ENCODE measurements at places on chromosomes 7 and 10. TPM values are rescaled to one million over a fixed set of nuclear protein-coding genes. Genes with fewer than 3 reads are reported as not detected.

DNA sequence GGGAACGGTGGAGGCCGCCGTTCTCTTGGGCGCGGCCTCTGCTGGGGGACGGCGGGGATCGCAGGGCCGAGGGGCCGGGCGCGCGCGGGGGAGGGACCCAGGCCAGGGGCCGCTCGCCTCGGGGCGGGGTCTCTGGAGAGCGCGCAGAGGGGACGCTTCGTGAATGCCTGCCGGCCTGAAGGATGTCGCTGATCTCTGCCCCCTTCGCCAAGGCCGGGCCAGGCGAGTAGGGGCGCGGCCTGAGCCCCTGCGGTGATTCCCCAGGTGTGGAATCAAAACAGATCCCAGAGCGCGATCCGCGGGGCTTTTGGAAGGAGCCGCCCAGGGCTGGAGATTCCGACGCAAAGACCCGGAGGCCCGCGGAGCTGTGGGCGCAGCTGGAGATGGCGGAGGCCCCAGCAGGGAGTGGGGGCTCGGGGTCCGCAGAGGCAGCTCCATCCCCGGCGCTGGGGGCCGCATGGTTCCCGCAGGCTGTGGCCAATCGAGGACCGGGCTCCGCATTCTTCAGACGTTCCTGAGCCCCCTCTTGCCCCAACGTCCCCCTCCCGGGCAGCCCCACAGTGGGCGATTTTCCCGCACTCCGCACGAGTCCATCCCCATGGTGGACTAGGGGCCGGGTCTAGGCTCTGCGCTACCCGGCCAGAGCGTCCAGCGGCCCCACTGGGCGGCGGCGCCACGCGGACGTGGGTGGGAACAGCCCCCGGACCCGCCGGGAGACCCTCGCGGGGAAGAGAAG, 166.0 kb downstream of the ACTR3B start:
- DNase-seq: peak; percentile 50

Gene TMEM236
- 0.10 TPM for total RNA-seq

DNA sequence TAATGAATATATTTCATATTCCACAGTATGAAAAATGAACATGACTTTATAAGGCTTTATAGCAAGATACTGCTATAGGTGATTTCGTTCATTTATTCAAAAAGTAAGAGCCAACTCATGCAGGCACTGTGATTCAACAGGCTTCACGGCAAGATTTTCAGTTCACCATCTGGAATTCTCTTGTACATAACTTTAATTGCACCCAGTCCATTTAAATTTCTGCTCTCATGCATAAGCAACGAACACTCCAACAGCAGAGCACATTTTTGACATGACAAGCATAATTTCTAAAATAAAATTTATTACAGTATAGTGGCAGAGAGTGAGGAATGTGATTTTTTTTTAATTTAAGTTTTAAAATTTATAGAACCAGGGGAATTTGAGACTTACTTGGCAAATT, 436.1 kb downstream of the PHTF2 start:
- DNase-seq: no peak

Gene GDF2
- not detected for total RNA-seq

Gene RPA3
- 29.3 TPM for total RNA-seq

DNA sequence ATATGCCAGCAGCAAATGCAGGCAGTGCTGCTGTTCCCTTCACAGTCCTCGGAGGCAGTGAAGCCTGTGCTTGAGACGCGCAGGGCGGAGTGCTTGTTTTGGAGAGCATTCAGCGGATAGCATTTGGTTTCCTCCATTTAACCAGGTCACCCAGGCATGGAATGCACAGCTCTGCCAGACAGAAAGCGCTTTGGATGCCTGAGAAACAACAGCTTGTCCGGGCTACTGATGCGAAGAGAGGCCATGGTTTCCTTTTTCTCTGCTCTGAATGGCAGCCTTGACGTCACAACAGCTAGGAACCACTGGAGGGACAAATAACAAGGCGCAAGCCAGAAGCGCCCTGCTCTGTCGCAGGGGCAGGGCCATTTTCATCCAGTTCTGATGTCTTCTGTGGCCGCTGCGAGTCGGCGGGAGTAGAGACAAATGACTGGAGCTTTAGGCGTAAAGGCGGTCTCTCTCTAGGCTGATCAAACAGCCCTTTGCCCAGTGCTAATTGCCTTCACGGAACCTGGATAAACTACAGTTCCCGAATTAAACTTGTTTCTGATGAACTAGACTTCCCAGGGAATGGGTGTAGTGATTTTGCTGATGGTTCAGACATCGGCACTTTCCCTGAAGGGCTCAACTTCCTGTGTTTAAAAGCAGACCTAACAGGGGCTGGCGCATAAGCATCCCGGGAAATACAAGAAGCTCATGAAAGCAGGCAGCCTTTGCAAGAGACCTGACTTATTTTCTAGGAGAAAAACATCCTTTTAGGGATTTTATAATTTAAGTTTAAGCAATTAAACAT, 187.6 kb upstream of the KLF14 start:
- DNase-seq: peak; percentile 64

DNA sequence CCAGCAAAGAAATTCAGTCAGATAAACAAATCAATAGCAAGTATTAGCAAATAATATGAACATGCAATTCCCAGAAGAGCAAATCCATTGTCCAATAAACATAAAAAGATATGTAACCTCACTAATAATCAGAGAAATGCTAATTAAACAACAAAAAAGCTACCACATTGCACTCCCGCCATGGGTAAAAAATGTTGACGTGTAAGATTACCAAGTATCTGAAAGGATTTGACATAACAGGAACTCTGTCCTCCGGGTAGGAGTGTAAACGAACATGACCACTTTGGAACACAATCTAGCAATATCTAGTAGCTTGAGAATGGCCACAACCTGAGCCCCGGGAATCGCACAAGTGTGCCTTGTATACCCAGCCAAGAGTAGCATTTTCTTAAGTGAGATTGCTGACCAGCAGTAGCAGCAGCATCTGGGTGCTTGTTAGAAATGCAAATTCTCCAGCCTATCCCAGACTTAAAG, 31.6 kb downstream of the DYDC1 start:
- DNase-seq: no peak

DNA sequence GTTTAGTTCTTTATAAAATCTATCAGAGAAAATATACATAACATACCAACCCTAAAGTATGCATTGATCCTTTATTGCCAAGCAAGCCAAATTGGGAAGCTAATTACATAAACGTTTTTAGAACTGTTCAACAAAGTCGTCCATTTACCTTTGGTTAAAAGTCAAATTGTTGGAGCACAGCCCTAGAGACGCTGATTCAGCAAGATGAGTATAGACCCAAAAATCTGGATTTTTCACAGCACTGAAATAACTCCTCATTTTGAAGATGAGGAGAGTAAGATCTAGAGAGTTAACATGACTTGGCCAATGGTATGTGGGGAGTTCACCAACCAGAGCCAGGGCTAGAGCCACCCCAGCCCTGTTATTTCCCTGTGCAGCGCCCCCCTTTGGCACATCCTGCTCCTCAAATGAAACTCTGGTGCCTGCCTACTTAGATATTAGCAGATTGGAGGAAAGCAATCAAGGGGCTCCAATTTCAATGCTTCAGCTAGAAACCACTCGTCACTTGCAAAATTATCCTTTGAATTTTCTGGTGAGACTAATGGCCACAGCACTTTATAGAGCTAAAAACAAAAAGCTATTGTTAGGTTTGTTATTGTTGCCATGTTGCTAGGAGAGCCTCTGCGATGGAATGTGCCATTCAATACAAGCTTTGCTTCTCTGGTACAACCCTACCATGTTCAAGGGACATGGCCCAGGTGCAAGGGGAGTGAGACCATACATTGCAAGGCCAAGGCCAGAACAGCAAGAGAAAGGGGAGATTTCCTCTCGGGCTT, 132.6 kb upstream of the ZEB1 start:
- DNase-seq: peak; percentile 69

DNA sequence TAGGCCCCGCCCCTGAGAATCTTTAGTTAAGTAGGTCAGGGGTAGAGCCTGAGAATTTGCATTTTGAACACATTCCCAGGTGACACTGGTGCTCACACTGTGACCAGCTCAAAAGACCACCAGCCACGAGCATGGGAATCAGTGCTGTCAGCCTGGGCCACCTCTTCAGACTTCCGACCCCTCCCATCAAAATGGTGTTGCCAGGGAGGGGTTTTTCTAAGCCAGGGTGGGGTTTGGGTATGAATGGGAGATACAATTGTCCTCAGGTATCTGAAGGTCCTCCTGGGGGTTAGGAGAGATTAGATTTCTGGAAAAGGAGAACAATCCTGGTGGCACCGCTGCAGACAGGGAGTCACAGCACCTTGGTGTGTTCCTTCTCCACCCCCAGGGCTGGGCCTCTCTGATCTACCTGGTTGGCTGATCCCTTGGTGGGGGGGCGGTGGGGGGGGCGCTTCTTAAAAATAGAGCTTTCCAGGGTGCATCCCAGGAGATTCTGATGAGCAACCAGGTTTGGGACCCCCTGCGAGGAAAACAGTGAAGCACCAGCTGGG, 111.5 kb upstream of the ANLN start:
- DNase-seq: no peak

DNA sequence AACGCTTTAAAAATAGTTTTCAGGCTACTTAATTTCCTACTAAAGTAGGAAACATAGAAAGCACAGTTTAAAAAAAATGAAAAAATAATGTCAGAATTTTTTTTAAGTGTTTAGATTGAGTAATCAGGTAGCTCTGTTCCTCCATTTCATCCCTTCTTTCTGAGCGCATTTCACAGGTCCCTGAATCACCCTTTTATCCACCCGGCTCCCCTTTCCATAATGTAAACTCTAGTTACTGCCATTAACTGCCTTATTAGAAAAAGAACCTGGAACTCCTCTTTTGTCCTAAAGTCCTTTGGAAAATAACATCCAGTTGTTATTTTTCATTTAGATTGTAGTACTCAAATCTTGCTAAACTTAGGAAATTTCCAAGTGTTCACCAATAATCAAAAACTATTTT, 5.8 kb downstream of the KCND2 start:
- no peak for DNase-seq

GRCh38 chr10:125808047-125808446, 15.0 kb downstream of the UROS start:
- no peak for DNase-seq

Gene PPP1R9A
- 156 TPM for total RNA-seq

DNA sequence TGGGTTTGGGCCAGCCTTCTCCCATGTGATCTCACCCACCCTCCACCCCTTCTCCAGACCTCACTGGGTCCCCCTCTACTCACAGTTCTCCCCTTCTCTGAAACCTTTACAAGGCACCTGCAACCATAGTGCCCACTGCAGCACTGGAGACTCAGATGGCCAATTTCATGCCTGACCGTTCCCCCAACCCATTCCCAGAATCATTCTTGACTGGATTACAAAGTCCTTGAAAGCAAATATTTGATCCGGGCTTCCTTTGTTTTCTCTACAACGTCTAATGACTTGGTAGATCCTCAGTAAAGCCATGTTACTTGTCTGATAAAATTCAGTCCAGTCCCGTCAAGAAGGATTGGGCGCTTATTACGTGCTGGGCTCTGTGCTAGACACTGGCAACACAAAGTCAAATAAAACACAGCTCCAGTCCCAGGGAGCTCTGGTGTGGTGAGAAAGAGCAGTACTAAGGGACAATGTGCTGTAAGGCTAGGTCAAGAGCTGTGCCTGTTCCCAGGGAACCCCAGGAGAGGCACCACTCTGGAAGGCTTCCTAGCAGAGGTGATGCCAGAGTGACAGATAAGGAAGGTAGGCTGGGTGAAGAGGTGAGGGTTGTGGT, 36.5 kb downstream of the SH3PXD2A start:
- DNase-seq: no peak

DNA sequence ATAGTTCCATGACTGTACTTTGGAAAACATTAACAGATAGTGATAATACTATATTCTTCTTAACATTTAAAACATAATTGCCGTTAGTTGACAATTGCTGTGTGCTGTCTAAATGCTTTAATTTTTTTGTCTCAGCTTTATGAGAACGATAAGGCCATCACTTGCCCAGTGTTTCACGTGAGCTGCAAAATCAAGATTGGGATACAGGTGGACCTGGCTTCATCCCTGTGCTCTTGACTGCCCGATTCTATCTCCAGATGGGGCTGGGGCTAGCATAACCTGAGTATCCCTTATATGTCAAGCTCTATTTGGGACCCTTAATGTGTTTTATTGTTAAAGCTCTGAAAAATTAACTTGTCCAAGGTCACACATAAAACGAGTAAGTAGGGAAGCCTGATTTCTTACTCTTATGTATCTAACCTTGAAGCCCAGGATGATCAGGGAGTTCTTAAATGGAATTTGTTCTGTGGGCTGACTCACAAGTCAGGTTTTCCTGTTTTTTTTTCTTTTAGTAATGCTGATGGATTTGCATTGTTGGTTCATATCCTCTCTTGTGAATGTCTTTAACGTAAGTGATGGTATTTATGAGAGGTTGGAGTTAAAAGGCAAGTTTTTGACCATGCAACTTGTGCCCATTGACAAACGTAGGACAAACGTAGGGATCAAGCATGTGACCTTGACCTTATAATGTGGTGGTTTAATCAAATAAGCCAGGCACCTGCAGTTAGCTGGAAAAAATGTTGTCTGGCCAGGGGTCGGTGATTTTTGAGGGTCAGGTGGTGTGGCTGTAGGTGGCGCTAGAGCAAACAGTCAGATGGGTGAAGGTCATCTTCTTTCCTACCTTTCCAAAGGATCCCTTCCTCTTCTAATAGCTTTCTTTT, 3.6 kb downstream of the PRKAR2B start:
- no peak for DNase-seq

GRCh38 chr10:18523025-18523424, 128.4 kb downstream of the NSUN6 start:
- DNase-seq: no peak

DNA sequence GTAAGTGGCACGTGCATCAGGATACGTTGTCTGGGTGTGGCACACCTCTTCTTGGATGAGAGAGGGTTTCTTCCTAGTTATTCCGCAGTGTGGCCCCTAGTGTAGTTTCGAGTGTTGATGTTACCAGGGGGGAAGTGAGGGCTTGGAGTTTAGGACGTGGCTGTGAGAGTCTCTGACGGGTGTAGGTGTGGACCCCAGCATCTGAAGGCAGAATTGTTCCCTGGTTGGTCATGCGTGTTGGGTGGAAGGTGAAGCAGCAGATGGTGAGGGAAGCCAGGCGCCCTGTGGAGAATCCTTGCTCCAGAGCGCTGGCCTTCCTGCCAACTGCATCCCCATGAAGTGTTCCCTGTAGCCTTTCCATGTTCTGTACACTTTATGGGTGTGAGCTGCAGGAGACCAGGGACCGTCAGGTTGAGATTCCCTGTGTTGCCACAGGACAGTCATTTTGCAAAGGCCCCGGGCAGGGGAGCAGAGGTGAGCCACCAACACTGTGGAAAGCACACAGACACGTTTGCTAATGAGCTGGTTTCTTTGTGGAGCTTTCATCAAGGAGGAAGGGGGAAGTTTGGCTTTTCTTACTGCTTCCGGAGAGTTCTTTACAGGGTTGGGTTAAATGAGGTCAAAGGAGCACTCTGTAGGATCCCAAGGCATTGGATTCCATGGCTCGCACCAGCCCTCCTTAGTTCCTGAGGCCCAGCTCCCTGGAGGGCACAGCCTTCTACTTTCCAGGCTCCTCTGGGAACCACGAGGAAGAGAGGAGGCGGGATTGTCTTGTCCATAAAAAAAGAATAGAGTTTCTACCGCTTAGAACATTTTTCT, 32.0 kb downstream of the TSPAN14 start:
- DNase-seq: no peak

Gene CXCL12
- total RNA-seq: 121 TPM

Gene PLCE1
- 20.3 TPM for total RNA-seq

Gene POP7
- total RNA-seq: 23.1 TPM

Gene NUTM2A
- total RNA-seq: 2.1 TPM

Measured in tongue (tissue), 3 donors.